ENCODE measurements at places on chromosomes 2 and 18. TPM values are rescaled to one million over a fixed set of nuclear protein-coding genes. Genes with fewer than 3 reads are reported as not detected.

TTL gene
- total RNA-seq: 19.7 TPM

RAB6C gene
- total RNA-seq: 0.15 TPM

PLB1 gene
- 1.3 TPM for total RNA-seq

CROCC2 gene
- total RNA-seq: not detected

POTEJ gene
- total RNA-seq: not detected

DSG4 gene
- total RNA-seq: not detected
